Anterior cingulate cortex (tissue), 58 donors: ENCODE measurements at places on chromosomes 2 and 18.

GRCh38 chr2:505941-506340 lies 171.3 kb downstream of the TMEM18 start:
- DNase-seq, result no peak

- DNase-seq, result no peak
Observed at GRCh38 chr2:131543385-131543891, 15.8 kb downstream of the CCDC74A start.

- no peak for DNase-seq
Observed at GRCh38 chr2:235468978-235469655, 24.7 kb upstream of the AGAP1 start.

DNA sequence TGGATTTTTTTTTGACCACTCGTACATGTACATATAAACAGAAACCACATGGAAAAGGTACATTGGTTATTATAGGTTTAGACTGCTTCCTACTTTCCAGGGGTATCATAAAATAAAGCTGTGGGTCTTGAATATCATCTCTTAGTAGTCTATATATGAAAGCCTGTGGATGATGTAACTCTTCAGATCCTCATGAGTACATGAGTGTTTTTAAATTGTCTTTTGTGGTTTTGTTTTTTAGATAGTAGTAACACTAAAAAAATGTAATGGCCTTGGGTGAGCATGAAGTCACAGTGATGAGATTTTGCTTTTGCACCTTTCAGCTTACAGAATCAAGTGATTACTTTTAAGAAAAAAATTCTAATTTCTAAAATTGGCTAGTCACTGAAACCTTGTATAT lies 80.2 kb downstream of the RAB3GAP1 start:
- DNase-seq, result no peak

GRCh38 chr2:40034198-40034597 lies 255.1 kb upstream of the THUMPD2 start:
- no peak for DNase-seq

DNA sequence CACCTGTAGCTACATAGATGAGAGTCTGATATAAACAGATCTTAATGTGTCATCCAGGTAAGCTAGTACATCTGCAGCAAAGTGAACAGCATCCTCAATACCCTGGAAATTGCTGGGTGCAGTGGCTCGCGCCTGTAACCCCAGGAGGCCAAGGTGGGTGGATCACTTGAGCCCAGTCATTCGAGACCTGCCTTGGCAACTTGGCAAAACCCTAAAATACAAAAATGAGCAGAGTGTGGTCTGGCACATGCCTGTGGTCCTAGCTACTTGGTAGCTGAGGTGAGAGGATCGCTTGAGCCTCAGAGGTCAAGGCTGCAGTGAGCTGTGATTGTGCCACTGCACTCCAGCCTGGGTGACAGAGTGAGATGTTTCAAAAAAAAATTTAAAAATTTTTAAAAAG lies 233.9 kb upstream of the SP5 start:
- no peak for DNase-seq

DNA sequence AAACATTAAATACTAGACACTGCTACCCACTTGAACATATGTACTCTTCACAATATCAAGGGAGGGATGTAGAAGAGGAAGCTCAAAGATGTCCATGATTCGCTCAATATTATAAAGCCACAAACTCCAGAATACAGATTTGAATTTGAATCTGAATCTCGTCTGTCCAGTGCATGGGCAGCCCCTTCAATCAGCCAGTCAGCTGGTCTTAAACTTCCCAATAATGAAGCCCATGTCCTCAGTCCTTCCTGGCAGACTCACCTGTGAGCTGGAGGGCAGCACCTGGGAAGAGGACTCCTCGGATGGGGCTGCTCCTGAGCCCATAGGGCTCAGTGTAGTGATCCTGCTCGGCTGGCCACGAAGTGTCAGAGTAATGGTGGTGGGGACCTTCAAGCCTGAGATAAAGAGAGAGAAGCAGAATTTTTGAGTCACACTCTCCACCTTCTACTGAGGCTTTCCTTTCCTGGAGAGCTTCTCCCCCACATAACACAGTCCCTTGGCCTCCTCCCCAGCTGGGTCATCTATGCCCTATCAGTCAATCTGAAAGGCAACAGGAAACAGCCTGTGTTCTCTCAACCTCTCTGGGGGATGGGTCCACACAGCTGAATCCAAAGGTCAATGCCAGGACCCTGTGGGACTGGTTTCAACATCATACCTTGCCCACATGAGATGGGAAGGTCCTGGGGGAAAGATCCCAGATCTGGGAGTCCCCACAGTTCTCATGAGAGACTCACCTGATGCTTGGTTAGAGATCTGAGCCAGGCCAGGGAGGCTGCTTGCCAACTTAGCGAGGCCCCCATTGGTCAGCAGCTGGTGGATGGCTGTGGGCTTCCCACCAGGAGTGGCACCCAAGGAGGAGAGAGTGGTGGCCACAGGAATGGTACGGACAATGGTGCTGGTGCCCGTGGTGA lies 36.5 kb downstream of the KANSL3 start:
- no peak for DNase-seq

GRCh38 chr2:4217737-4218136 lies 514.4 kb downstream of the DCDC2C start:
- no peak for DNase-seq

DNA sequence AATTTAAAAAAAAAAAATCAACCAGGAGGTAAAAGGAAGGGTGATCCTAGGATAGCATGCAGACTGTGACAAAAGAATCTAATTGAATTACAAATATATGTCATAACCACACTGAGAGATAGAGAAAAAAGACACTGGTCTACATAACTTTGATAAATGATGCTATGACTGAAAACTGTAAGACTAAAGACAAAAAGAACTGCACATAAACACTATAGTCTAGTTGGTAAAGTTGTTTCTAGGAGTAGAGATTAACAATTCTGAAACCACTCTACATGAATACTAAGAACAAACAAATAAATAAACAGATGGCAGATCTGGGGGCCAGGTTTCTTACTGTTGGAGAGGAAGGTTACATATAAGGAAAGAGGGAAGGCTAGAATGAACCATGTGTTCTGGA lies 14.6 kb upstream of the CHAC2 start:
- DNase-seq, result no peak

DNA sequence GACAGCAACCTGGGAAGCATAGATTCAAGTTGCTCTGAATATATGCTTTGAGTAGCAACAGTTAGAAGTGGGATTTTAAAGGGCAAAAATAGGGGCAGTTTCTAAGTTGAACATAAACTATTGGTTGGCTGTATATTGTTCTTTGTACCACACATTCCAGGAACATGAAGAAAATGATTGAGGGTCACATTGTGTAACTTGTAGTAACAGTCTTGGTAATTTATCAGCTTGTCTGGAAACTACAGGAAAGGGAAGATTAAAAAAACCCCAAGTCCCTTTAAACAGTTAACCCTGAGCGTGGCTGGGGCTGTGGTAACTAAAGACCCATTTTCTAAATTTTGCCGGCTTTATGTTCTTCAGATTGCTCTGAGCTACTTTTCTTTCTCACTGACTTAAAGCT lies 7.4 kb downstream of the PLEKHB2 start:
- DNase-seq, result no peak

DNA sequence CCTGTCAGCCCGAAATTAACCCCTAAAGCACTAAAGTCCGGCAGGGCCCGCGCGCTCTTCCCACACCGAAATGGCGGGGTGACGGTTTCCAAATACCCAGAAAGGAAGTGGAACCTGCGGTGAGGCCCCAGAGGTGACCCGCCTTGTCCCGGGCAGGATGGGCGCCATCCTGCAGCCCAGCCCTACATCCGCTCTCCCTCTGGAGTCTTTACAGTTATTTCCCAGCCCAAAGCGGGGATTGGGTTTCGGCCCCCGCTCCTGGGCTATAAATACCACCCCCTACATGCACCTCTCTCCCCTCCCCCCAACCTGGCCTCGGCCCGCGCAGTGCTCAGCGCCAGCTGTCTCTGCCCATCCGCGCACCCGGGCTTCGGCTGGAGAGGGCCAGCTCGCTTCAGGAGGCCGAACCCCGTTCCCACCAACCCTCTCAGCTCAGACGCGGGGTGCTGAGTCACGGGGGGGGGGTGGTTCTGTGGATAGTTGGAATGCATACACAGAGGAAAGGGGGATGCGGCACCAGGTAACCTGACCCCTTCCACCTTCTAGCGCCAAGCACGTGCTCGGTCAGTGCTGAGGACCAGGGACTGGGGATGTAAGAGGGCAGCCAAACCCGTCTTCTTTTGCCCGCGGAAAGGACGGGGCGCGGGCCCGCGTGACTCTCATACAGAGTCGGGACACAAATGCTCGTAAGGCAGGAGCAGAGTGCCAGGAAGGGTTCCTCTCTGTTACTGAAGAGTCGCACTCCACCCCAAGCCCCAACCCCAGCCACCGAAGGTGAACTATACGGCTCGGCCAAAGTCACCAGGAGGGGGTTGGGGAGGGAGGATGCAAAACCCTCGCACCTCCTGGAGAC lies at the start of gene TUBA4B:
Gene TUBA4B (plus strand): TSS at position 344 of the 853 bp plus-strand sequence. CDS start 165 bp downstream, at position 509.
- DNase-seq, result no peak

GRCh38 chr18:4276953-4277585 lies 178.0 kb downstream of the DLGAP1 start:
- DNase-seq, result no peak

- DNase-seq, result no peak
Observed at GRCh38 chr18:25140124-25140961, 211.6 kb downstream of the ZNF521 start.

GRCh38 chr2:203934041-203934492 lies 2.5 kb upstream of the ICOS start:
- DNase-seq, result no peak

DNA sequence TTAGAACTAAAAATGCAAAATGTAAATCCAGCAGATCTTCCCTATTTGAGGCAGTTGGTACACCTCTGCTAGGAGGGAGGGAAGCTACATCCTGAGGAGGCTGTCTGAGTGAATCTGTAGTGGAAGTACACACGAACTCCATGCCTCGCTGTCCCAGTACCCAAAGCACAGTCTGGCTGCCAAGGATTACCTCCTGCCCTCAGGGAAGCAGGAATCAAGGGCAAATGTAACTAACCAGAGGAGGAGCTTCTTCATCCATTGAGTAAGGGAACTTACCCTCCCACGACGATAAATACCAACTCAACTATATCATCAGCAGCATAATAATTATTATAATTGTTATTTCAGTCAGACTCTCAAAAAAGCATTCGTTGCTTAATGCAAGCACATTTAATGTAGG lies 2.1 kb downstream of the DHRS9 start:
- no peak for DNase-seq

- DNase-seq, result no peak
Observed at GRCh38 chr18:61127714-61128467, 205.3 kb upstream of the CDH20 start.

GRCh38 chr2:235206980-235207579 lies 255.3 kb downstream of the SH3BP4 start:
- no peak for DNase-seq

- no peak for DNase-seq
Observed at GRCh38 chr2:109647636-109648035, 33.5 kb downstream of the SOWAHC start.

DNA sequence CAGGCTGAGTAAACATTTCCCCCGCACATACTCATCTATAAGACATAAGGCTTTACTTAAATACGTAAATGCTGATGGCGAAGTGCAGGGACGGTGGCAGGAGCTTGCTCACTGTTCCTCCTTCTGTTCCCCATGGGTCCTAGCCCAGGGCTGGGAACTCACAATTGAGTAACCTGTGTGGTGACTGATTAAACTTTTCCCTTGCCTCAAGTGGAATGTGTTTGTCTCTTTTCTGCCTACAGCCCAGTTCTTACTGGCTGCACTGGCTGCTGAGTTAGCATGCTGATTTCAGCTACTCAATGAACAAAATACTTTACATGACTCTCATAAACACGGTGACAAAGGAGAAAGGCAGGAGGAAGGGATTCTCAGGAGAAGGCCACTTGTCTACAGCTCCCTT lies 87.3 kb downstream of the MARCO start:
- no peak for DNase-seq

DNA sequence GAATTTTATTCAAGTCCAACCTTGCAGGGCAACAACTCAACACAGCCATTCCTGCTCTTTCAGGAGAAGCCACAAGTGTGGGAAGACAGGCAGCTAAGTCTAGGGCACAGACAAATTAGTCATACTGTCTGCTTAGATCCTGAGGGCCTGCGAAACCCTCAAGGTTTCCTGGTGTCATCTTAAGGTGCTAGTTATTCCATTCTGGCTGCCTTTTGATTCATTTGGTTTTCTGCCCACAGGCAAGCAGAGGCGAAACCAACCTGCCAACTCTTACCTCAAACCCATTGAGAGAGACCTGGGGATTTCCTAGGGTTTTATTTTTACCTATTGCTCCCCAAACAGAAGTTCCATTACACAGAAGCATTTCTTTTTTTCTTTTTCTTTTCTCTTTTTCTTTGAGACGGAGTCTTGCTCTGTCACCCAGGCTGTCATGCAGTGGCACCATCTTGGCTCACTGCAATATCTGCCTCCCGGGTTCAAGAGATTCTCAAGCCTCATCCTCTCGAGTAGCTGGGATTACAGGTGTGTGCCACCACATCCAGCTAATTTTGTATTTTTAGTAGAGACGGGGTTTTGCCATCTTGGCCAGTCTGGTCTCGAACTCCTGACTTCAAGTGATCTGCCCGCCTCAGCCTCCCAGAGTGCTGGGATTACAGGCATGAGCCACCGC lies 23.7 kb upstream of the SCYGR1 start:
- DNase-seq, result no peak

GRCh38 chr18:24051031-24051947 lies 36.7 kb downstream of the TTC39C start:
- no peak for DNase-seq

- no peak for DNase-seq
Observed at GRCh38 chr2:186309901-186310300, 176.2 kb upstream of the ZC3H15 start.

GRCh38 chr18:40576507-40577115 lies 1378.4 kb upstream of the PIK3C3 start:
- no peak for DNase-seq

GRCh38 chr2:79025421-79025820 lies at the start of gene REG3G:
Gene REG3G (plus strand): TSS chr2:79025702. CDS start chr2:79026094, 392 bp downstream.
- DNase-seq, result no peak

DNA sequence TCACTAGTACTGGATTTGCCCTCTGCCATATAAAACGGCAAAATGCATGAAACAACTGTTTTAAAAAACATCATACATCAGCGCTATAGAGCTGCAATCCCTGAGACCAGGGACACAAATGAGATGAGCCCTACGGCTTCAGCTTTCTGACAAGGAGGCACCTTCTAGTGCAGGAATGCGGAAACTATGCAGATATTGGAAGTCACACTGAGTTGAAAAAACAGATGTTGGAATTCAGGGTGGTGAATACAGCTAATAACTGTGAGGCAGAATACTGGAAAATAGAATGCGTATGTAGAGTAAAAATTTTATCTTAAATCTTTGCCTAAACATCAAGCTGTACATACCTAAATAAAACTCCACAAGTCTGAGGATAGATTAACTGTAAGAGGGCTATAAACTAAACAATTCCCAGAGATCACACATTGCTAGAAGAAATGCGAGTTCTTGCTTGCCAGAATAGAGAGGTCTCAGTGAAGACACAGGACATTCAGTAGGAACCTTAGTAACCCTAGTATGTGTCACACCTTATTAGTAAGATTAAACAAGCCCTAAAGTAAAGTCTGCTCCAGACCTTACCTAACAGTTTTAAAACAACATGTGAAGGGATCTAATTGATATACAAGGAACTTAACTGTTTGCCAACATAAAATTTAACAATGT lies 541.4 kb upstream of the DDX18 start:
- no peak for DNase-seq
